ENCODE measurements at places on chromosomes 12 and 14. TPM values are rescaled to one million over a fixed set of nuclear protein-coding genes. Genes with fewer than 3 reads are reported as not detected.

DNA sequence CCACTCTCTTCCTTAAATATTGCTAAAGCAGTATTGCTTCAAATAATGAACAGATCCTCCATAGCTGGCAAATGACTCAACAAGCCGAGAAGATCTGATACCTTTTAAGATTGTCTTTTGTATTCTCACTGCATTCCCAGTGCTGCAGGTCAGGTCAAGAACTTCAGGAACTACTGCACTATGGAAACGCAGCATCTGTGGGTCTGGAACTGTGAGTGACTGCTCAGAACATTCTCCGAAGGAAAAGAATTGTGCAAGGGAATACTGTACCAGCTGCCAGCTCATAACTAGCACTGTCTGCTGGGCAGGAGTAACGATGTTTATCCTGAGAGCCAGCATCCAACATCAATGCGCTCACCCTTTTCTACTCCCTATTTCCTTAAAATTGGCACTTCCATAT, 348.0 kb upstream of the SOX5 start:
- DNase-seq, result no peak
- H3K27ac ChIP-seq, result no peak overlapping the region
- H3K4me3 ChIP-seq, result no peak overlapping the region
- H3K27me3 ChIP-seq, result peaks cover 11% of the 10 kb centered on the region
- no peaks in the 10 kb centered on the region for H3K4me1 ChIP-seq

DNA sequence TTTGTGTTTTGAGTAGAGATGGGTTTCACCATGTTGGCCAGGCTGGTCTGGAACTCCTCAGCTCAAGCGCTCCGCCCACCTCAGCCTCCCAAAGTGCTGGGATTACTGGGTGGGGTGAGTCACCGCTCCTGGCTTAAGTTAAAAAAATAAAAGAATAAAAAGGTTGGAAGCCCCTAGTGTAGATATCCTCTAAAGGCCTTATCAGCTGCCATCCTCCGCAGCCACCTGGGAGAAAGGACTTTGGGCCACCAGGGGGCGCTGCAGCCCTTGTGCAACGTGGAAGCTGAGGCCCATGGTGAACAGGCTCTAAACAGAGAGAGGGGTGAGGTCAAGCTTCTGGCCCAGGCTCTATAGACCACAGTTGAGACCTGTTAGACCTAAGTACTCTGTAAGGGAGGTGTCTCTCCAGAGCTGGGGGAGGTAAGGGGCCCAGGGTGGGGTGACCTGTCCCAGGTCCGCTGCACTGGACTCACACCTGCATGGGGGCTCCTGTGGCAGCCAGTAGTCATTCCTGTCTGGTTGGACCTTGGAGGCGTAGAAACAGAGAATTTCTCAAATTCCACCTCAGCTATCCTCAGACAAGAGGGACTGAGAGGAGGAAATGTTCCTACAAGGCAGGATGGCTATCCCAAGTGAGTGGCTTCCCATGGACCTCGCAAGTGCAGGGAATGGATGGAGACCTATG, 14.0 kb upstream of the RACGAP1 start:
- H3K27ac ChIP-seq, result no peak overlapping the region
- H3K4me1 ChIP-seq, result no peaks in the 10 kb centered on the region
- H3K4me3 ChIP-seq, result no peak overlapping the region
- no peaks in the 10 kb centered on the region for H3K36me3 ChIP-seq
- peak; percentile 46 for DNase-seq

GRCh38 chr14:55712491-55712890, 132.5 kb downstream of the KTN1 start:
- no peaks in the 10 kb centered on the region for H3K4me1 ChIP-seq
- no peak for DNase-seq
- H3K4me3 ChIP-seq, result no peak overlapping the region
- H3K27me3 ChIP-seq, result no peaks in the 10 kb centered on the region

ABCD2 gene
- not detected for total RNA-seq

Measured in PC-9 (cell line).